ENCODE measurements at places on chromosomes 6 and 20.

DNA sequence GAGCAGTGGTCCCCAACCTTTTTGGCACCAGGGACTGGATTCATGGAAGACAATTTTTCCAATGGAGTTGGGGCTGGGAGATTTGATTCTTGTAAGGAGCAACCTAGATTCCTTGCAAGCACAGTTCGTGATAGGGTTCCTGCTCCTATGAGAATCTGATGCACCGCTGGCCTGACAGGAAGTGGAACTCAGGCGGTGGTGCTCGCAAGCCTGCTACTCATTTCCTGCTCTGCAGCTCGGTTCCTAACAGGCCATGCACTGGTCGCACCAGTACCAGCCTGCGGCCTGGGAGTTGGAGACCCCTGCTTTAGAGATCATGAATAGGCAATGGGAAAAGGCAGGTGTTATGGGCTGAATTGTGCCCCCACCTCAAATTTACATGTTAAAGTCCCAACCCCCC is 131.2 kb downstream of the PFDN4 start:
- DNase-seq, result no peak

- no peak for DNase-seq
Observed at GRCh38 chr6:168030908-168031307, 33.4 kb downstream of the KIF25 start.

- no peak for DNase-seq
Observed at GRCh38 chr20:61252601-61253263, 671 bp downstream of the CDH4 start.

- DNase-seq, result no peak
Observed at GRCh38 chr20:22838001-22838400, 197.1 kb upstream of the SSTR4 start.

- peak; percentile 44 for DNase-seq
Observed at GRCh38 chr6:17869010-17869752, 118.3 kb downstream of the KIF13A start.

GRCh38 chr6:128712898-128713297 is 170.0 kb upstream of the LAMA2 start:
- no peak for DNase-seq

GRCh38 chr6:46653439-46654195 is 842 bp downstream of the SLC25A27 start:
- peak; percentile 17 for DNase-seq

DNA sequence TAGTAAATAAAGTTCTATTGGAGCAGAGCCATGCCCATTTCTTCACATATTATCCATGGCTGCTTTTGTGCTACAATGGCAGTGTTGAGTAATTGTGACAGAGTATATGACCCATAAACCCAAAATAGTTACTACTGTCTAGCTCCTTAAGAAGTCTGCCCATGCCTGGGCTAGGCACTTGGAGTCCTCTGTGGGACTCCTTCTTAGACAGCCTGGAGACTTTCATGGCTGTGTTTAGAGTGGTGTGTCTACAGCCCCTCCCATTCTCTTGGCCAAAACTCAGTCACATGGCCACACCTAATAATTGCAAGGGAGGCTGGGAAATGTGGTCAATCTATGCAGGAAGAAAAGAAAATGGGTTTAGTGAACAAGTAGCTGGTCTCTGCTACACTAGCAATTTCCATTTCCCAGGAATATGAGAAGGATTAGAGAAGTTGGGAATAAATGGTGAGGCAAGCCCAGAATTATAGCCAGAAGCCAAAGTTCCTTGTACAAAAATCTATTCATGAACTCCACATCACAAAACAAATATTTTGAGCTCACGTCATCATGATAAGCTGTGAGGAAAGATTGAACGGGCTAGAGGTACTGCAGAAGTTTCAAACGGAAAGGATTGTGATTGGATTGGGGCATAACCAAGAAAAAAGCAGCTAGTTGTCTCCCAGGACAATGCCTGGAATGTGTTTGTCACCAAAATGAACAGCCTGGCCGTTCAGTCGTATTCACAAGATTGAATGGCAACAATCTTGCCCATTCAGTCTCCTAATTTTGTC is 251.8 kb upstream of the PLN start:
- DNase-seq, result no peak

All from hematopoietic multipotent progenitor cell treated with erythropoietin and hydrocortisone succinate and interleukin-3 and kit ligand, for 6 days (in vitro differentiated cells).